Activated T-helper 17 cell treated with anti-CD3 and anti-CD28 coated beads, Interleukin-2, amount 50 U/mL, for 72 hours (primary cell): ENCODE measurements at places on chromosomes 1 and 21. TPM values are rescaled to one million over a fixed set of nuclear protein-coding genes. Genes with fewer than 3 reads are reported as not detected.
A peak's percentile ranks its signal among the peaks of the same experiment; 100 is the strongest.

Gene LDLRAD1
- not detected for total RNA-seq

DNA sequence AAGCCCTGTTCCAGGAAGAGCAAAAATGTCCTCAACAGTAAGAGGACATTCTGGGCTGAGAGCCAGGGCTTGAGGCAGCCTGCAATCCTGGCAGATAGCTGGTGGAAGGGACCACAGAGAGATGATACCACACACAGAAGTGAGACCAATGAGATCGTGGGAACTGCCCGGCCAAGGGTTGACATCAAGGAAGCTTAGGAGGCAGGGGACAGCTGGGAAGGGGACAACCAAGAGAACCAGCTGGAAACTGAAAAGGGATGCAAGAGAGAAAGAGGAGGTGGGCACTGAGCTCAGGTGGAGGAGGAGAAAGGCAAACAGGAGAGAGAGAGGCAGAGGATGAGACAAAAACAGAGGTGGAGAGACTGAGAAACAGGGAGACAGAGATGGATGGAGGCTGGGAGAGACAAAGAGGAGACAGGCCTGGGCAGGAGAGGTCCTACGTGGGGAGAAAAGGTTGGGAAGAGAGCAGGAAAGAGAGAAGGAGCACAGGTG, 9.2 kb downstream of the PDZK1IP1 start:
- ATAC-seq: no peak

- ATAC-seq: peak; percentile 59
These were observed 492 bp upstream of the PGM1 start for GRCh38 chr1:63592536-63593302.

Gene GCSAML
- total RNA-seq: not detected

Gene C1orf87
- not detected for total RNA-seq

DNA sequence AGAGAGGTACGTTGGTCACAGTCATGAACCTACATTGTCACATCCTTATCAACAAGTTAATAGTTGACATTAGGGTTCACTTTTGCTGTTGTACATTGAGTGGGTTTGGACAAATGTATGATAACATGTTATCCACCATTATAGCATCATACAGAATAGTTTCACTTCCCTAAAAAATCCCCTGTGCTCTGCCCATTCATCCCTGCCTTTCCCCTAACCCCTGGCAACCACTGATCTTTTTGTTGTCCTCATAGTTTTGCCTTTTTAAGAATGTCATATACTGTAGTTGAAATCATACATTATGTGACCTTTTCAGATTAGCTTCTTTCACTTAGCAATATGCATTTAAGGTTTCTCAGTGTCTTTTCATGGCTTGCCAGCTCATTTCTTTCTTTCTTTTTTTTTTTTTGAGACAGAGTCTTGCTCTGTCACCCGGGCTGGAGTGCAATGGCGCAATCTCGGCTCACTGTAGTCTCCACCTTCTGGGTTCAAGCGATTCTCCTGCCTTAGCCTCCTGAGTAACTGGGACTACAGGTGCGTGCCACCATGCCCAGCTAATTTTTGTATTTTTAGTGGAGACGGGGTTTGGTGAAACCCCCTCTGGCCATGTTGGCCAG, 50.6 kb downstream of the UCK2 start:
- peak; percentile 85 for ATAC-seq

Gene PROX1
- total RNA-seq: 0.11 TPM

GRCh38 chr1:159944623-159945455, 574 bp downstream of the IGSF9 start:
- no peak for ATAC-seq

Gene E2F2
- total RNA-seq: 24.1 TPM
